ENCODE measurements at places on chromosomes 3 and 15.

DNA sequence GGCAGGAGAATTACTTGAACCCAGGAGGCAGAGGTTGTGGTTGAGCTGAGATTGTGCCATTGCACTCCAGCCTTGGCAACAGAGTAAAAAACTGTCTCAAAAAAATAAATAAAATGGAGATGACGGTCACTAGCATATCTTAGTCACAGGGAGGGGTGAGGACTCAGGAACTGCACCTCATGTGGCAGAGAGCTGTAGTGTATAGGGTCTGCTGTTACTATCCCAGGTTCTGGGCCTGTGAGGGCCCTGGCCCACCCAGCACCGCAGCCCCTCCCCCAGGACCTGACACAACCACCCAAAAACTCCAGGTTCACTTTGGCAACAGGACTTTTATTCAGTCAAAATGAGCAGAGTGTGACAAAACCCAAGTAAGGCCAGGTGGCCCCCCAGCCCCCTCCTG, 22.3 kb downstream of the RNU5B-1 start:
- no peak for DNase-seq

- DNase-seq, result no peak
These were observed 181.8 kb downstream of the TBC1D2B start for GRCh38 chr15:77895742-77896141.

- no peak for DNase-seq
These were observed 89.7 kb downstream of the MAGI1 start for GRCh38 chr3:65948841-65949573.

DNA sequence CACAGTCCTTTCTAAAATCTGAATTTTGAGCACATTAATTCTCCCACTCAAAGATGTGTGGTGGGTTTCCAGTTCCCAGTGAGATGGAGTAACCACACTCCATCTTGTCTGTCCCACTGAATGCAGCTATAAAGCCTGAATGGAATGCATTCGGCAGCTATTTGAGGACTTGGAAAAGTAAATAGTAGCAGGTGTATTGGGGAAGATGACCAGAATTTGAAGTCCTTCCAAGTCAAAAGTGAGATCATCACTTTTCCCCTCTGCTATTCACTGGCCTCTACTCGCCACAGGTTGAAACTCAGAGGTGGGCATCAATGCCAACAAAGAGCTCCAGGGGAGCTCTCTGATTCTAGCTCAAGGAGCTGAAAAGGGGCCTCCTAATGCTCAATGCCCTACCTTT, 8.1 kb upstream of the GNB5 start:
- no peak for DNase-seq

GRCh38 chr15:81950841-81951414, 94.9 kb downstream of the MEX3B start:
- DNase-seq, result peak; percentile 17

GRCh38 chr3:54888162-54888561, 39.7 kb downstream of the LRTM1 start:
- no peak for DNase-seq

GRCh38 chr15:70605606-70606410, 157.6 kb downstream of the UACA start:
- peak; percentile 63 for DNase-seq

DNA sequence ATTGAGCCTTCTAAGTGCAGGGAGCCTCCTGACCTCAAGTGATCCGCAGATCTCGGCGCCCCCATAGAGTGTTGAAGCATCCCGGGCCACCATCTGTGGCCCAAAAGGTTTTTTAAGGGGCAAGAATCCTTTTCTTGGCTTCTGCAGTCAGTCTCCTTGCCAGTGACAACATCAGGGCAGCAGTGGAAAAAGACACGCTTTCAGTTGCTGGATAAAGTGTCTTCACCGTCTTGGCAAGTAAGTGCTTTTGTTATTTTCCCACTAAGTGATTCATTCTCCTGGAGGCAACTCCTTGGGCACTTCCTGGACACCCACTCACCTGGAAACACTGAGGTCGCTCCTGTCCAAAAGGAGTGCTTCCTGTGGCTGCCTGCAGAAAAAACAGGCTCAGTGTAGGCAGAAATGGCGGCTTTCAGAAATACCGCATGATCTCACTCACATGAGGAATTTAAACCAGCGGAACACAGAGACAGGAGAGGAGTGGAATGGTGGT, 71.7 kb upstream of the ABHD2 start:
- DNase-seq, result no peak

GRCh38 chr15:77784361-77785292, 151.9 kb upstream of the LINGO1 start:
- no peak for DNase-seq

- DNase-seq, result no peak
These were observed 72.2 kb downstream of the ATP8B4 start for GRCh38 chr15:50046867-50047266.

GRCh38 chr15:49055630-49056029, 9.4 kb upstream of the SECISBP2L start:
- DNase-seq, result no peak

GRCh38 chr3:123374016-123374415, 74.9 kb downstream of the ADCY5 start:
- DNase-seq, result no peak

GRCh38 chr15:42547918-42548248, 710 bp downstream of the LRRC57 start:
- DNase-seq, result no peak

- DNase-seq, result no peak
These were observed 36.2 kb upstream of the SLC6A6 start for GRCh38 chr3:14366248-14366647.

GRCh38 chr15:89129123-89129815, 41.0 kb downstream of the ABHD2 start:
- no peak for DNase-seq

DNA sequence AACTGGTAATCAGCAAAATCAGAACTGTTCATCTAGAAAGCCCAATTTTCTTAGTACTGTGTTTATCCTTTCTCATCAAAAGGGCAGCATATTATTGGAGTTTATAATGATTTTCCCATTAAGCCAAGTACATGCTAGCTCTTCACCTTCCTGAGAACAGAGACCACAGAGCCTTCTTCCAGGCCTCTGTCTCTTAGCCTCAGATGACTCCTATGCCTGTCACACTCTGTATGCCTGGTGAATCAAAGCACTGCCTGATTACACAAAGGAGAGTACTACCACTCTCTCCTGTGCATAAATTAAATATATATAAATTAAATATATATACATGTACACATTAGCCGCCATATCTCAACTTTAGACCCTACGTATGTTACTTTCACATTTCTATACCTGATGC, 636.1 kb downstream of the NTRK3 start:
- no peak for DNase-seq

- DNase-seq, result no peak
These were observed 18.7 kb upstream of the APH1B start for GRCh38 chr15:63258658-63259057.

- DNase-seq, result no peak
These were observed 68.5 kb downstream of the TRANK1 start for GRCh38 chr3:36876181-36876936.

DNA sequence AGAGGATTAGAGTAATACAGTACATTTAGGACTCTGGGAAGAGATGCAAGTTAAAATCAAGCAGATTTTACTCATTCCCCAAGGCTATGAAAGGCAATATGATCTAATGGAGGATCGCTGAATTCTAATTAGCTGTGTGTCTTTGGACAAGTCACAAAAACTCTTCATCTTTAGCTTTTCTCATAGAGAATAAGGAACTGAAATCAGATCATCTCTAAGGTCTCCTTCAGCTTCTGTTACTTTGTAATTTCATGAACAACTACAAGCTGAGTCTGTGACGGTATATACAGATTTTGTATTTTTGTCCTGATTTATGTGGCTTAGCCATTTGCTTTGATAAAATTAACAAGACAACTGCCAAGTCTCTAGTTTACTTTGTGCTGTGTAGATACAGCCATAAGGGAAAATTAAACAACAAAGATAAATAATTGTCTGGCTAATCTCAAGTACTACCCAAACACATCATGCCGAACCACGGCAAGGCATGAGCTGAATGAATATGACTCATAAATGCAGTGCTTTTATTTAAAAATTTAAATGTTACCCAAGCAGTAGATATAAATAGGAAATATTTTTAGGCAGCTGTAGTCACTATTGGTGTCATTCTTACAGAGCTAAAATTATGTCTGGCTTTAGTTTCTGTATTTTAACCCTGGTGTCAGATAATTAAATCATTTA, 81.5 kb downstream of the GAP43 start:
- no peak for DNase-seq

DNA sequence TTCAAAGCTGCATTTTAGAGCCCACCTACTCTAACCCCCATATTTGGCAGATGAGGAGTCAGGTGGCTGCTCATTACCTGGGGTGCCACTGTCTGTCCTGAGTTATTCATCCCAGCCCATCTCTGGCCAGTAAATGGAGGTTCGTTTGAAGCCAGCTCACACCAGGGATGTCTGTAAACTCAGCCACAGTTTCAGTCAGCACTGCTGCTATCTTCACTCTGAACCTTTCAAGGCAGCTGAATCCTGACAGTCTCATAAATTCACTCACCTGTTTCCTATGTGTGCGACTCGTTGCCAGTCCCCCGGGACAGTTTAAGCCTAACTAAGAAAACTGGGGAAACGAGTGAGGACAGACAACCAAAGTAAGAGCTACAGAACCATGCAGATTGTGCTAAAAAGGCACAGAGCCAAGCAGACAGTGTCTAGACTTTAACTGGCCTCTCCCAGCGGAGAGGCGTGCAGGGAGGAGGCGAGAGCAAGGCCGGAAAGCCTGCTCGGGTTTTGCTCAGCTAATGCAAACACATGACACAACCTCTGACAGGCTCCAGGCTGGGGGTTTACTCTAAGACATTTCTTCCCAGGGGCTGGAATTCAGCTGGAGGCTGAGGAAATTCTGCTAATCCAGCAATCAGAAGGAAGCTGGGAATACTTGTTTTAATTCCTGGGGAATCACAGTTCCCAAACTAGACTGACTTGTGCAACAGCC, 12.0 kb downstream of the FSTL1 start:
- peak; percentile 63 for DNase-seq

GRCh38 chr3:100158918-100159330, 44.6 kb upstream of the FILIP1L start:
- no peak for DNase-seq

DNA sequence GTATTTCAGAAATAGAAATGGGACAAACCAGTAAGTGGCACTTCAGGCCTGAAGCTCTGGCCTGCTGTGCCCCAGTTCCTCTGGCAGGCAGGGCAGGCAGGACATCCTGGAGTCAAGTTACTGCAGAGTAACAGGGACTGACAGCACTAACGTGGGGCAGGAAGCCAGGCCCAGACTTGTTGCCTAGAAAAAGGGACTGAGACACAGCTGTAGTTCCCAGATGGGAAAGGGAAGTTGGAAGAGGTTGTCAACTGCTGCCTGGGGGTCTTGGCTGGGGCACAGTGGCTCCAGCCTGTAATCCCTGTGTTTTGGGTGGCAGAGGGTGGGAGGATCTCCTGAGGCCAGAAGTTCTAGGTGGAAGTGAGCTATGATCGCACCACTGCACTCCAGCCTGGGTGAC, 171.9 kb downstream of the FMN1 start:
- no peak for DNase-seq

- DNase-seq, result no peak
These were observed 40.5 kb downstream of the KLF13 start for GRCh38 chr15:31367021-31367729.

DNA sequence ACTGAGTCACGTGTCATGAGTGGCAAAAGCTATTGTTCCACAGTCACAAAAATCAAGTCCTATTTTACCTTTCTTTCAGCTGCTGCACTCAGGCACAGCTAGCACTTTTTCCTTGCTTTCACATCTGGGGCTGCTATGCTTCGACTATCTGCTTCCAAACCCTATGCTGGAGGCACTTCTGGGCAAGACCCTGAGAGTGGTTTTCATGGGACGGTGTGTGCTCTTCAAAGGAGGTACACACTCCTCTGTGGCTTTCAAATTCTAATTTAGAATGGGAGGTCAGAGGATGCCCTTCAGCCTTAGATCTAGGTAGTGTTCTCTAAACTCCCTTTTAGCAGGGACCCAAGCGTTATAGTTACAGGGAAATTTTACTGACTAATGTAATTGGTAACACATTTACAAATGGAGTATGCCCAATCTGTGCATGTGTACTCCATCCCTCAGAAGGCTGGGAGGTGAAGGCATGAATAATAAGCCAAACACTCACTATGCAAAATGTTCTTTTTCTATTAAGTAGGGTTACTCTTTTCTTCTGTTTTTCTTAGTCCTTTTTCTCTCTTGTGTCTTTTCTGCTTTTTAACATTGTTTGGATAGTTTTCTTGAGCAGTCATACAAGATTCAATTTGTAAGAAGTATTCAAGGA, 188.3 kb downstream of the LSAMP start:
- DNase-seq, result peak; percentile 46

DNA sequence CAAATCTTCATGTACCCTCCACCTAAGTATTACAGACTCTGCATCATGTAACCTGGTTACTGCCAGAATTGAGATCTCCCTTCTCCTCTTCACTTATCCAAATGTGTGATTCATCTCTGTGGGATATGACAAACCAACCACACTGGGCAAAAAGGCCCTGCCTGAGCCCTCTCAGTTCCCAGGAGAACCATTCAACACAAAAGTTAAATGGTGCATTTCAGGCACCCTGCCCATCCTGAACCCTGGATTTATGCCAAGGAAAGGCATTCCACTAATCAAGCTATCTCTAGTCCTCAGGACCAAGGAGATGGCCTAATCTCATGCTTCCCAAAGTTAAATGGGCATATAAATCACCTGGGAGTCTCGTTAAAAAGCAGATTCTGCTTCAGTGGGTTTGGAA, 108.5 kb downstream of the TNIK start:
- DNase-seq, result peak; percentile 91

- DNase-seq, result no peak
These were observed 95.6 kb downstream of the RAB11A start for GRCh38 chr15:65964792-65965433.

GRCh38 chr3:124935264-124935663, 713 bp upstream of the MUC13 start:
- DNase-seq, result no peak

DNA sequence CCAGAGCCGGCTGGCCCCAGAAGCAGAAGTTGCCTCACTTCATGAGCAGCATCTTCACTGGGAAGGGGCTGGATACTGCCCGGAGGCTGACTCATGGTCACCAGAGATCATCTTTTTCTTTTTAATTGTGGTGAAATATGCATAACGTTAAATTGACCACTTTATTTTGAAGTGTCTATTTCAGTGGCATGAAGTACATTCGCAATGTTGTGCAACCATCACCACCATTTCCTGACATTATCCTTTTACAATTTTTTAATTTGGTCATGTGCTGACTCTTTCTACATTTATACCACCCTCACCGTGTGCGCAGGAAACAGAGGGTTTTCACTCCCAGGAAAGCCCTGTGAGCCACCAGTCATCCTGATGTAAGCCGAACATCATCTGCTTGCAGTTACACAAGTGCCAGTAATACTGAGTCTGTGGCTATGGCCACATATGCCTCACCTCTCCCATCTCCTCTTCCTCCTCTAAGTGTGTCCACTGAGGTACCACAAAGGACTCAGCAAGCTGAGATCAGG, 51.6 kb upstream of the ABHD17C start:
- no peak for DNase-seq

- no peak for DNase-seq
These were observed 86.3 kb upstream of the MEX3B start for GRCh38 chr15:82132096-82132495.

GRCh38 chr15:70240820-70241430, 143.2 kb upstream of the TLE3 start:
- no peak for DNase-seq

GRCh38 chr3:38649500-38650247, at the start of gene SCN5A:
Gene SCN5A, minus strand, starts transcription at chr3:38649687. Its CDS starts 16,380 bp downstream, at chr3:38633307.
- DNase-seq, result no peak
